Esophagus muscularis mucosa (tissue), 4 donors: ENCODE measurements at places on chromosomes 16 and 17.
A peak's percentile ranks its signal among the peaks of the same experiment; 100 is the strongest.

DNA sequence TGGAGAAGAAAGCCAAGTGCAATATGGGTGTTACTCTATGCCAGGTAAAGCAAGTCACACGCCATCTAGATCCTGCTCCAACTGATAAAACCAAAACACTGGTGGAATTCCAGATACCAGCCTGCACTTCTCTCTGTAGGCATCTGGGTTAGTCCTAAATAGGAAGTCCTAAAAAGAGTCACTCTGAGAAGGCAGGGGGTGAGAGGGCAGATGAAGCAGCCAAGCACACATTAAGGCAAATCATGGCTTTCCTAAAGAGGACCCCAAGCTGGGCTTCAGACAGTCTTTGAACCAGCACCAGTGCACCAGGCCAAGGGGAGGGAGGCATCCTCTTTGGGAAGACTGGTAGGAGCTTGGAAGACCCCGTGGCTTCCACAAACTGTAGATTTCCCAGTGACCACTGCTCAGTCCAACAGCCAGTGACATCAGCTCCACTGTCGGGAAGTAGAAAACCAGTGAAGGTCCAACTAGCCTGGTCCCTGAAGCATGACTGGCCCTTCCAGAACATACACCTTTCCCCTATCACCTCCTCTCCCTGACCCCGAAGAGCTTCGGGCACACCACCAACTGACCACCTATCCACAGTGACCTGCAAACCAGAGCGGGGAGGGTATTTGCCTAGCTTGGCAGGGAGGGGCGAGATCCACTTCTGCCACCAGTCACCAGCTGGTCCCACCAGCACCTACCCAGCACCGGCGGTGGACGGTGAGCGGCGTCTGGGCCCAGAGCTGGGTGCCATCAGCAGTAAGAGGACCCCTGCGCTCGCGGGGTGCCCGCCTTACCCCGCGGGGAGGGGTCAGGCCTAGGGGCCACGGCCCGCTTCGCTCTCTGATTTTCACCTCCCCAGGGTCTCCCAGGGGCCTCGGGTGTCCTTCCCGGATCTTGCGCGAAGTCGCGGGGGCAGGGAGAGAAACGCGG, 1.0 kb downstream of the LITAF start:
- no peak for DNase-seq

GRCh38 chr16:86762095-86762494, 183.7 kb downstream of the FOXL1 start:
- no peak for DNase-seq

GRCh38 chr17:68246271-68247028, 1.4 kb upstream of the AMZ2 start:
- DNase-seq, result no peak

DNA sequence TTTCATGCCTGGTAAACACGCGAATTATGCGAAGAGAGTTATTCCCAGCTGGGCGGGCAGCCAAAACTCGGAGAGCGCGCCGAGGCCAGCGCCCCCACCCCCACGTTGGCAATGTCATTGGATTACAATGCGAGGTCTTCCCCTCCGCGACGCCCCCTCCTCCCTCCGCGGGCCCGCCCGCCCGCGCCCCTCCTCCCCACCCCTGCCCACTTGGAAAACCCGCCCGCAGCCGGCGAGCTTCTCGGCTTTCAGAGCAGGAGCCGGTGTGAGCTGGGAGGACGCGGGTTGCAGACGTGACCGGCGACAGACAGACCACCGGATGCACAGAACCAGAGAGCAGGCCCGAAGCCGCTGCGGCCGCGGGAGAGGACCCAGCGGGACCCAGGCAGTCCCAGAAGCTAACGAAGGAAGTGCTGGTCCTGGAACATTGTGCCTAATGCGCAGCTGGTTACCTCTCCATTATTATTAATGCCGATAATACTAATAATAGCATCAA, 4.0 kb downstream of the NOG start:
- DNase-seq, result no peak

GRCh38 chr17:40062329-40063186, at the start of gene THRA:
Gene THRA (plus strand): TSS chr17:40062965. CDS start chr17:40074489, 11,524 bp downstream.
- DNase-seq, result peak; percentile 94

GRCh38 chr17:32794533-32795246, 82.2 kb downstream of the MYO1D start:
- no peak for DNase-seq

- no peak for DNase-seq
Measured at GRCh38 chr17:18278867-18279266, 18.4 kb downstream of the MIEF2 start.

DNA sequence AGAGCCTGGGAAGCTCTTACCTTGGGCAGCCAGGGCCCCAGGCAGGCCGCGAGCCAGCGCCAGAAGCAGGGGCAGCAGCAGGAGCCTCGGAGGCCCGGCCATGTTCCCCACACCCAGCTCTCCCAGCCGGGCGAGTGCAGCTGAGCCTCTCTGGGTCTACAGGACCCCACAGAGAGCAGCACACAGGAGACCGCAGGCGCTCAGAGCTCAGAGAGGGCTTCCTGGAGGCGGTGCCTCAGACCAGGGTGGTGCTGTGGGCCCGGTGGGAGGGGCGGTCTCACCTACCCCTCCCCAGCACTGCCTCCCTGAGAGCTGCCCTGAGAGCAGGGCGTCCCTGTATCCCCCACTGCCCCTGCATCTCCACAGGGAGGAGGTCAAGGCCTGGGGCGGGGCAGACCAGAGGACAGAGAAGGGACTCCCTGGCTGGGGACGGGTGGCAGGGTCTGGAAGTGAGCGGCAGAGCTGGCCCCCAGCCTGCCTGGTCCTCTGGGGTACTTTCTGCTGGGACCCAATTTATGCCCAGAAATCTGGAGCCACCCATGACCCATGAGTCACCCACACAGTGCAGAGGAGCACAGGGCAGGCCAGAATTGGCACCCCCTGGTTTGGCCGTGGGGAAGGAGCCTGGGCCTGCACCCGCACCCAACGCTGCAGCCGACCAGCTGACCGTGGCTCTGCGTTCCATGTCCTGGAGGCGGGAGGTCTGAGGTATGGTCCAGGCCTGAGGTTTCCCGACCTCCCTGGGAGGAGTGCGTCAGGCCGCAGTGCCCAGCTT, at the start of gene CD7:
Gene CD7, minus strand, starts transcription at position 215 of the 775 bp plus-strand sequence. Its CDS starts 113 bp downstream, at position 102.
- DNase-seq, result no peak

- DNase-seq, result no peak
Measured at GRCh38 chr17:49717371-49717861, 9.7 kb upstream of the SLC35B1 start.

DNA sequence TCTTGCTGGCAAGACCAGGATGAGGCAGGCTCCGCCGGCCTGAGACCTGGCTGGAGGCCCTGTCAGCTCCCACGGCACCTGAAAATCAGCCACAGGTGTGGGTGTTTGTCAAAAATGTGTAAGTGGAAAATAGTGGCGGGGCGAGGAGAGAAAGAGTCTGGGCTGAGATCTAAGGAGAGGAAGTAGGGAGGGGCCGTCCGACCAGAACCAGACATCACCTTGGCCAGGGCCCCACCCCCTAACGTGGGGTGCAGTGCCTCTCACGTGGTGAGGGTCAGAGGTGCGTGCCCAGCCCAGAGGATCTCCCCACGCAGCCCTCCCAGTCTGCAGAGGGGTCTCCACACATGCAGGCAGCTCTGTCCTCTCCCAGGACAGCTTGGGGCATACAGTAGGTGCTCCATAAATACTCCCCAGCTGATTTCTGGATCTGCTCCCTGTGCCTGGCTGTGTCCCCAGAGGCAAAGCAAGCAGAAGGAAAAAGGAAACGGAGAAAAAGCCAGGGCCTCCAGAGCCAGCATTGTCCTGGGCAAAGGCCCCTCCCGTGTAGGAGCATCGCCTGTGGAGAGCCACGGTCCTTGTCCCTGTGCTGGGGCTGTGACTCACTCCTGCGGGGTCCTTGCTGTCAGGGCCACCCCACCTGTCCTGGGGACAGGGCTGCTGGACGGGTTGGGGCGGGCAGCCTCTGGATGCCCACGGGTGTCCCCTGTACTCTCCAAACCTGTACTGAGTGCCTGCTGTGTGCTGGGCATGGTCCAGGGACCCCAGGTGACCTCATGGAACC, 16.7 kb downstream of the ZFPM1 start:
- DNase-seq, result no peak

GRCh38 chr16:35410438-35410837, 1951.0 kb downstream of the TP53TG3F start:
- no peak for DNase-seq

GRCh38 chr16:46895399-46896313, 11.5 kb downstream of the GPT2 start:
- no peak for DNase-seq

DNA sequence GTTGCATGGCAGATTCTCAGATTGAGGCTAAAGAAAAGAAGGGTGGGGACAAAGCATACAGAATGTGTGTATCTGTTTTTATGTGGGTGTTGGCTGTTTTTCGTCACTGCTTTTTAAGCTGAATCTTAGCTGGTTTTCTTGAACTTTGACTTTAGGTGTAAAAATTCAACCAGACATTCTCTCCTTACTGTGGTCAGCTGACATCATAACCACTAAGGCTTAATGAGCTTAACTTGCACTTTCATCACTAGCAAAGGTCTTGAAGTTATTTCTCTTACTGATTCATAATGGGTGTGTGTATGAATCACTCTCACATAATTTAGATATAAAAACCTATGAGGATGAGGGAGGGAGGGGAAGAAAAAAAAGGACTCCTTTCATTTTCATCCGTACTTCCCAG, 4.0 kb upstream of the CDC6 start:
- DNase-seq, result no peak
